ENCODE measurements at places on chromosomes 12 and 14. TPM values are rescaled to one million over a fixed set of nuclear protein-coding genes. Genes with fewer than 3 reads are reported as not detected.

GXYLT1 gene
- 9.3 TPM for total RNA-seq

HSPA2 gene
- 1.2 TPM for total RNA-seq

VPS33A gene
- total RNA-seq: 32.8 TPM

DNA sequence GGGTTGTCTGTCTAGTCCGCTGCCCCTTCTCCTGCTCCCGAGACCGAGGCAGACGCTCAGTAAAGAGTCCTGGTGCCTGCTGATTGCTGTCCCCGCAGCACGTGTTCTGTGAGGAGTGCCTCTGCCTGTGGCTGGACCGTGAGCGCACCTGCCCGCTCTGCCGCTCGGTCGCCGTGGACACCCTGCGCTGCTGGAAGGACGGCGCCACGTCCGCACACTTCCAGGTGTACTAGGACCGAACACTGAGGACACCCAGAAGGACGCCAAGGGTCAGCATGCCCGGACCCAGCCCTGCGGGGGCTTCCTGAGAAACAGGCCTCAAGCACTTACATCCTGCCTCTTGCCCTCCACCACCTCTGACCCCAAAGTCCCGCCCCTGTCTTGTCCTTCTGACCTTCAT lies 32.0 kb downstream of the HRK start:
- no peak for DNase-seq

- no peak for DNase-seq
Measured at GRCh38 chr12:70590549-70591226, 46.5 kb downstream of the PTPRB start.

VRTN gene
- total RNA-seq: not detected

DNA sequence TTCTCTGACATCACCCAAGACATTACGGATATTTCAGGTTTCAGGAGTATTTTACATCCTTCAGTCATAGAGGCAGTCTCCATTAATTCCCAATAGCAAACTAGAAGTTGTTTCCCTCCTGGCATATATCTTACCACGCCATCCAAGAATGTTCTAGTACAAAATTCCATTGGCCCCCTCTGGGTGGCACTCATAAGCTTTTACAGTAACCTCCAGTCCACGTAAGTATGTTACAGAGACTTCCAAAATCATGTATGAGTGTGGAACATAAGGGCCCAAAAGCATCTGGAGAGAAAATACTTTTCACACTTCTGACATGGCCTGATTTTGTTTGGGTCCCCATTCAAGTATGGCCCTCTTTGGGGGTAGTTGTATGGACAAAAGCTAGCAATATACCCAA lies 58.1 kb upstream of the DHRS4 start:
- DNase-seq: no peak

HNRNPA1 gene
- total RNA-seq: 1,239 TPM

CMA1 gene
- not detected for total RNA-seq

GRCh38 chr12:105865886-105866285 lies 272.9 kb downstream of the NUAK1 start:
- DNase-seq: no peak

DNA sequence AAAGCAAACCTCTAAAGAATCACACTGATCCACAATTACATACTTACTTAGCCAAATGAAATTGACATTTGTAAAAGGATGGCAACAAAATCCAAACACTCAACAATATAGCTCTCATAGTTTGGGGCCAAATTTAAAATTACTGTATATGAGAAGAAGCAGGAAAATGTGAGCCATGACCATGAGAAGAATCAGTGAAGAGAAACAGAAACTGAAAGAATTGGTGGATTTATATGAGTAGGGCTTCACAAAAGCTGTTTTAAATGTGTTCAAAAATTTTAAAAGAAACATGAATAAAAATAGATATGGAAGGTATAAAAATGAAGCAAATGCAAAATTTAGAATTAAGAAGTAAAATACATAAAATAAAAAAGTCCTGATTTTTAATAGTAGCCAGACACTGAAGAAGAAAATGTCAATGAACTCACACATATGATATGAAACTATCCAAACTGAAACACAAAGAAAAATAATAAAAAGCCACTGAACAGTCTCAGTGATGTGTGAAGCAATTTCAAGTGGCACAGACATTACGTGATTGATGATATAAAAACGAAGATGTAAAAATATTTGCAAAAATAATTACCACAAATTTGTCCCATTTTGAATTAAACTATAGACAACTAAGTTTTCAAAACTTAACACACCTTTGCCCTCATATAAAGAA lies 87.9 kb upstream of the MDGA2 start:
- DNase-seq: no peak

MMAB gene
- 11.8 TPM for total RNA-seq

DNA sequence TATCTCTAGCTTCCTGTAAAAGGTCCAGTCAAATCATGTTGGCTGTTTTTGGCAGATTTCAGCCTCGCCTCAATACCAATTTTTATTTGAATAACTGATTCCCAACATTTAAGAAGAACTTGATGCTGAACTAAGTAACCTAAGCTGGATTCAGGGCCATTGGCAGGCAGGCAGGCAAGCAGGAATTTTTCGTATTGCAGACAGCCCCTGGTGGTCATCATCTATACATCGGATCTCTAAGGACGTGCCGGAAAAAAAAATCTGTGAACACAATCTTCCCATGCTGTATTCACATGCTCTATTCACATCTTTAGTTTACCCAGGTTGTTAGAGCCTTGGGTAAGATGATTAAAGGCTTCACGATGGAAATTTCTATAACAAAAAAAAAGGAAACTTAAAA lies 7.0 kb downstream of the VCPKMT start:
- DNase-seq: no peak

BCAT1 gene
- 1.2 TPM for total RNA-seq

GRCh38 chr14:66369157-66369697 lies 116.9 kb upstream of the CCDC196 start:
- no peak for DNase-seq

CEBPE gene
- 0.33 TPM for total RNA-seq

- no peak for DNase-seq
Measured at GRCh38 chr12:1919763-1920162, 1.3 kb upstream of the CACNA2D4 start.

GRCh38 chr14:101209594-101209993 lies 306.1 kb upstream of the RTL1 start:
- DNase-seq: no peak

- no peak for DNase-seq
Measured at GRCh38 chr12:22284871-22285270, 49.6 kb downstream of the ST8SIA1 start.

WNT5B gene
- not detected for total RNA-seq

MMP17 gene
- 0.58 TPM for total RNA-seq

EFS gene
- not detected for total RNA-seq

DNA sequence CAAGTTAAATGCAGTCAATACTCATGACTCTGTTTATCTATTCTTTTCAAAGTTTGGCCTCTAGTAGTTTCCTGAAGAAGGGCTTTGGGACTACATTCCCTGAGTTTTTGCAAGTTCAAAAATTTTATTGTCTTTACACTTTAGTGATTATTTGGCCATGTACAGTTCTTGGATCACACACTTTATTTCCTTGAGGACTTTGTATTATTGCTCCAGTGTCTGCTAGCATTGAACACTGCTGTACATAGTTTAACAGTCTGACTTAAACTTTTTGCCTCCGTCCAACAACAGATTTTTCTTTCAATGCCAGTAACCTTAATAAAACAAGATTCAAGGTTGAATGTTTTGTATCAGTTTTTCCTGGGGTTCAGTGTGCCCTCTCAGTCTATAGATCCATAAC lies 132.3 kb downstream of the DERA start:
- no peak for DNase-seq

SYT1 gene
- not detected for total RNA-seq

- DNase-seq: no peak
Measured at GRCh38 chr14:80585506-80585835, 356.1 kb downstream of the CEP128 start.

GRCh38 chr12:6899837-6900519 lies 4.6 kb upstream of the LRRC23 start:
- DNase-seq: no peak

DNA sequence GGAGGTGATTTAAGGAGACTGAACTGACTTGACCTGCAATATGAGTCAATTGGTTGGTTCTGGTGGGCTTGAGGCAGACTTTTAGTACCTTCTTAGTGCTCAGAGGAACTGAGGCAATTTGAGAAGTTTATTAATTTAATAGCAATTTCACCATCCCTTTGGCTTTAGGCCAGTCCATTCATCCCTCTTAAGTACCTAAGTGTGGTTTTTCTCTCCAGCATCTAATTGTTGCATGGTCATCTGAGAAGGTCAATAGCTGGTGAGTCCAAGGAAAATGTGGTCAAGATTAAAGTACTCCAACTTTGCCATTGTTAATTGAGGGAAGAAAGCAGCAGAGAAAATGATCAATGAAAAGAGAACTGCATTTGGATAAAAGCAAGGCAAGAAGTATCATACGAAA lies 115.4 kb upstream of the DYRK2 start:
- DNase-seq: no peak

FITM1 gene
- 3.4 TPM for total RNA-seq

- no peak for DNase-seq
Measured at GRCh38 chr12:77983859-77984258, 153.2 kb downstream of the NAV3 start.

GRCh38 chr14:85178864-85179263 lies 351.1 kb upstream of the FLRT2 start:
- no peak for DNase-seq

LIN7A gene
- total RNA-seq: 0.03 TPM

DNA sequence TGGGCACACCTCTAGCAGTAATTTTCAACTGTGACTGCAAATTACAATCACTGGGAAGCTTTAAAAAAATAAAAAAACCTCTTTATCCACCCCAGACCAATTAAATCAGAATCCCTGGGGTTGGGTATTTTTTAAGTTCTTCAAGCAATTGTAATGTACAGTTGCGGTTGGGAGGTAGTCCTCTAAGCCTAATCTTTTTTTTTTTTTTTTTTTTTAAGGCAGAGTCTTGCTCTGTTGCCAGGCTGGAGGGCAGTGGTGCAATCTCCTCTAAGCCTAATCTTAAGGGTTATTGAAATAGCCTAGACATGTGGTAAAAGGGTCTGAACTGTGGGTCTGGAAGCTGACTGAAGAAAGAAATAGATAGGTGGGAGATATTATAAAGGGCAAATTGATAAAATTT lies 230.5 kb downstream of the AKAP6 start:
- DNase-seq: no peak

HSPB8 gene
- total RNA-seq: not detected

GRCh38 chr14:105476831-105477659 lies 2.4 kb downstream of the CRIP2 start:
- peak; percentile 25 for DNase-seq

DNA sequence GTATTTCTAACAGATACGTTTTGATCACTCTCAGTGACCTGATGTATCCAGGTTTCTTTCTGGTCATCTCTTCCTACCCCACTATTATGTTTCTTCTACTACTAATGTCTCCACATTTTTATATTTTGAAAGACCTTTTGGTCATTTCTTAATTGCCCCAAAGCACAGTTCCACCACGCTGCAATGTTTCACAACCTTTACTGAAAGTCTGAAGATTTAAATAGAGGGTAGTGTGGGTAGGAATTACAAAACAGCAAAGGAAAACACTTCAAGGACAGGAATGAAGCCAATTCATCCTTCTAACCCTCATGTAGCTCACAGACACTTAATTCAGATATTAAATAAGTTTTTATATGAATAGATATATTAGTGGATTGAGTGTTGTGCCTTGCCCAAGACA lies 36.1 kb upstream of the SLC16A7 start:
- no peak for DNase-seq

DNA sequence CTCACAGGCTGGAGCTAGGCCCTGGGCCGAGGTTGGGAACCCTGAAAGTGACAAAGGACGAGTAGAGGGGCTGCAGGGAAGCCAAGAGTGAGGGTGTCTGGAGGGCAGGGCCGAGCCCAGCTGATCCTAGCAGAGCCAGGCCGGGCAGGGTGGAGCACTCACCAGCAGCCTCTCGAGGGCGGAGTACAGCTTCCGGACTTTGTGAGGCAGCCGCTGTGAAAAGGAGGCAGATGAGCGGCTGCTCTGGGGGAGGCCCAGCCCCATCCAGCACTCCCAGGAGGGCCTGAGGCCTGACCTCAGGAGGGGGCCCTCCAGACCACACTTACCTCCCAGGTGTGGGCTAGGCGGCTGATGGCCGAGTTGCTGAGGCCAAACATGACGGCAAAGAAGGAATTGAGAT lies 14.7 kb upstream of the ENDOU start:
- no peak for DNase-seq

DNA sequence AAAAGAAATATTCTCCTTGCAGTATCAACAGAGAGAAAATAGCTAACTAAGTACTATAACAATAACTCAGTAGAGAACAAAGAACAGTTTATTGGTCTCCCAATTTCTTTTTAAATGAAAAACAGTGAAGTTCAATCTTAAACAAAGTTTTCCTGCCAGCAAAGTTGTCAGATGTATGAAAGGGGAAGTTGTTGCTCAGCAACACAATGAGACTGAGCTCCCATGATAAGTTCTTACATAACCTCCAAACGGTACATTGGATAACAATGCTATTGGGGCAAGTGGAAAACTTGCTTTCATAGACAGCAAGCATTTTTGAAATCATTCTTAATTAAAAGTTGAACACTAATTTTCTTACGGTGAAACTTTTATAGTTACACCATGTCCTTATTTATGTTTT lies 94.9 kb downstream of the ALG10B start:
- DNase-seq: no peak

DNA sequence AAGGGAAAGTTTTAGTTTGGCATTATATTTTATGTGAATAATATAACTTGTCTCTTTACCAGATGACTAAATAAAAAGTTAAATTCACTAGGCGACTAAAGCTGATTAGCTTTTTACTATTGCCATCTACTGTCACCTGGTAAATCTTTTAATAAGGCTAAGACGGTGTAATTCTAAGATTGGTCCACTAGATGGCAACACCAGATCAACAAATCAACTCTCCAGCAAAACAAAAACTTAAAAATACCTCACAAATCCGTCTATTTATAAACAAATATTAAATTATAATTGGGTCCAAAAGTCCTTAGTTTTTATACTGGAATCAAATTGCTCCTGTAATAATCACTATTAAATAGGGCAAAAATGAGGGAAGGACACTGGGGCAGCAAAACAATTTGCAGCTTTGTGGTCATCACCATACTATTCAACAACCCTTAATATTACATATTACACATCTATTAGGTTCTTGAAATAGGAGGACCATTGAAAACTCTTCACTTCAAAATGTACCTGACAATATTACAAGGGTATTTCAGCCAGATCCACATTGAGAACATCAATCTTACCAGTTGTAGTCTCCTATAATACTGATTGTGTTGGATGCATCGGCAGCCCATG lies 47.9 kb downstream of the GALC start:
- no peak for DNase-seq

GRCh38 chr14:100645982-100646314 lies 58.7 kb upstream of the BEGAIN start:
- no peak for DNase-seq

GRCh38 chr12:99957866-99958466 lies 26.8 kb downstream of the ANKS1B start:
- no peak for DNase-seq

SIRT4 gene
- total RNA-seq: 1.6 TPM
